ENCODE measurements at places on chromosomes 6 and 20.

GRCh38 chr20:38320221-38320620 is 16.3 kb downstream of the BPI start:
- DNase-seq: peak; percentile 28

GRCh38 chr6:157981132-157981394 is 600 bp upstream of the SYNJ2 start:
- DNase-seq: no peak

DNA sequence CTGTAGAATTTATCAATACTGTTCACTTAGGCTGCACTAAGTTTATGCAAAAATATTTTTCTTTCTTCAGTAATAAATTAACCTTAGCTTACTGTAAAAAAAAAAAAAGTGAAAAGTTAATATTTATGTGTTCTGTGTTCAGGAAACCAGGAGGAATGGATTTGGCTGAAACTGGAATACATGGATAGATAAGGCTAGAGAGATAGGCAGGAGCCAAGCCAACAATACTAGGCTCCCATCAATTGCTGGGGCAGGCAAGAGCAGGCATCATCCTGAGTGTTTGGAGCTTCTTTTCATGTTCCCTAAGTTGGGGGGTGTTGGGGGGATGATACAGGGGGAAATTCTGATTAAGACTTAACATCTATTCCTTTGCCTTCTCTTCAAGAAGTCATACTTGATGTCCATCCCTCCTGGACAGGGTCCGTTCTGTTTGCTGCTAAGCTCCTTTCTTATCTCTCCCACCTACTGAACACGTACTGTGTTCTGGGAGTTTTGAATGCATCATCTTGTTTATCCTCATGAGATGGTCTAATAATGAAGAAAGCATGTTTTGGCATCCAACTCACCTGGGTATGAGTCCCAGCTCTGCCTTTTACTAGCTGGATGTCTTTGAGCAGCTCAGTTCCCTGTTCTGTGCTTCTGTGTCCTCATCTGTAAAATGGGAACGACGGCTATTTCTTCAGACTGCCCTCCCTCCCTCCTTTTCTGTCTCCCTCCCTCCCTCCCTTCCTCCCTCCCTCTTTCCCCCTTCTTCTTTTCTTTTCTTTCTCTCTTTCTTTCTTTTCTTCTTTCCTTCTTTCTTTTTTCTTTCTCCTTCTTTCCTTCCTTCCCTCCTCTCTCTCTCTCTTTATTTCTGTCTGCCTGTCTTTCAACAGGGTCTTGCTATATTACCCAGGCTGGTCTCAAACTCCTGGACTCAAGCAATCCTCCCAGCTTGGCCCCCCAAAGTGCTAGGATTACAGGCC is 6.4 kb upstream of the PROCR start:
- no peak for DNase-seq

DNA sequence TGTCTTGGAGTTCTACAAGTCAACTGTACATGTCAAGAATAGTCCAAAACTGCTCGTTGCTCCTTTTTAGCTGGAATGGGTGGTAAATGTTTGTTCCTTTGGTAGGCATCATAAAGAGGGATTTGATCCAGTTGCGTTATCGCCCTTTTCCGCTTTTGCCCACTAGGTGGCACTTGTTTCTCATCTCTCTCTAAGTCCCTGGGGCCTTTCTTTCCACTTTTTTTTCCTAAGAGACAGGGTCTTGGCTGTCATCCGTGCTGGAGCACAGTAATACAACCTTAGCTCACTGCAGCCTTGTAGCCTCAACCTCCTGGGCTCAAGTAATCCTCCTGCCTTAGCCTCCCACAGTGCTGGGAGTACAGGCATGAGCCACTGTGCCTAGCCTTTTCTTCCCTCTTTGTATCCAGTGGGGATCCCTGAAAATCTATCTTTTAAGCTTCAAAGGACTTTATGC is 20.7 kb downstream of the GTPBP2 start:
- peak; percentile 86 for DNase-seq

- no peak for DNase-seq
These were observed 62.0 kb downstream of the IL22RA2 start for GRCh38 chr6:137111296-137112066.

- no peak for DNase-seq
These were observed 56.8 kb upstream of the MTRF1L start for GRCh38 chr6:153059311-153059710.

- DNase-seq: no peak
These were observed 30.3 kb downstream of the LIN28B start for GRCh38 chr6:104987218-104987617.

DNA sequence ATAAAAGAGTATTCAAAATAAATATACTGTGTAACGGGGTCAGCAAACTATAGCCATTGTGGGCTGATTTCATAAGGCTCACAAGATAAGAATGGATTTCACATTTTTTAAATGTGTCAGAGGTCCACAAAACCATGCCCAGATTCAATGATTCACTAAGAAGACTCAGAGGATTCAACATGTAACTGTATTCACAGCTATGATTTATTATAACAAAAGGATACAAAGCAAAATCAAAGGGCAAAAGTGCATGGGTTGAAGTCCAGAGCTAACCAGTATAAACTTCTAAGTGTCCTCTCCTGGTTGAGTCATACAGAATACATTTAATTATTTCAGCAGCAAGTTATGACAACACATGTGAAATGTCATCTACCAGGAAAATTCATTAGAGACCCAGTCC is 49.2 kb downstream of the TBC1D32 start:
- no peak for DNase-seq

GRCh38 chr20:34316196-34316814 is 13.2 kb upstream of the AHCY start:
- DNase-seq: peak; percentile 37

DNA sequence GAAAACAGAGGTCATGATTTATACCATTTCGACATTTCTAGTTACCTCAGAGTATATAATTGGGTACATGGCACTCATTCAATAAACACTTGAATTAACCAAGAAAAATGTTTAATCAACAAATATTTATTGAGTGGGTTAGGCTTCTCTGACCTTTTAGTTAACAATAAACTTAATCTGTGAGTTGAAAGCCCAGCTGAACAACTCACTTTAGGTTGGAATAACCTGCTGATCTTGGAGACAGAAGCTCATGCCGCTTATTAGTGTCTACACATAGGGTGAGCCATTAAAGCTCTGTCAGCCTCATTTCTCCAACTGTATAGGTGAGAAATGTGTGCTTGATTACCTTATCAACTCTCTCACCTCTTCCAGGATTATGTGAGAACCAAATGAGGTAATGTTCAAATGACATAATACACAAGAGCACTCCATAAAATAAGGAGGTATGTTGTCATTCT is 98.2 kb upstream of the DTNBP1 start:
- DNase-seq: no peak

GRCh38 chr6:138477913-138478539 is 21.3 kb downstream of the NHSL1 start:
- DNase-seq: no peak

GRCh38 chr6:127435626-127436220 is 23.5 kb downstream of the KIAA0408 start:
- DNase-seq: no peak

GRCh38 chr20:25553819-25554296 is 31.5 kb downstream of the NINL start:
- DNase-seq: no peak

- no peak for DNase-seq
These were observed 7.8 kb downstream of the RIPOR3 start for GRCh38 chr20:50683570-50683969.

- DNase-seq: peak; percentile 41
These were observed 43.6 kb downstream of the REPS1 start for GRCh38 chr6:138944412-138944811.

- DNase-seq: no peak
These were observed 2.7 kb downstream of the CTSA start for GRCh38 chr20:45893831-45894230.

- no peak for DNase-seq
These were observed 92.9 kb downstream of the ANKS1A start for GRCh38 chr6:34981951-34982350.

GRCh38 chr6:168540713-168541291 is 99.8 kb downstream of the SMOC2 start:
- no peak for DNase-seq

DNA sequence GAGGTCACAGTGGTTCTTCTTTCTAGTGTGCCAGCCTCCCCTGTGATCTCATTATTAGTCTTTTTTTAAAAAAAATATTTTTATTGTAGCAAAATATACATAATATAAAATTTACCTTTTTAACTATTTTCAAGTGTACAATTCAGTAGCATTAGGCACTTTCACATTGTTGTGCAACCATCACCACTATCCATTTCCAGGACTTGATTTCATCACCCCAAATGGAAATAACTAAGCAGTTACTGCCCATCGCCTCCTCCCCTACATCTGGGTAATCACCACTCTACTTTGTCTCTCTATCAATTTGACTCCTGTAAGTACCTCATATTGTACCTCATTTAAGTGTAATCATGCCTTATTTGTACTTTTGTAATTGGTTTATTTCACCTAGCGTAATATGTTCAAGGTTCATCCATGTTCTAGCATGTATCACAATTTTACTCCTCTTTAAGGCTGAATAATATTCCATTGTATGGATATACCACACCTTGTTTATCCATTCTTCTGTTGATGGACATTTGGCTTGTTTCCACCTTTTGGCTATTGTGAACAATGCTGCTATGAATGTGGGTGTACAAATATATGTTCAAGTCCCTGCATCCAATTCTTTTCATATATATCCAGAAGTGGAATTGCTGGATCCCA is 68.6 kb upstream of the FYN start:
- DNase-seq: peak; percentile 36

DNA sequence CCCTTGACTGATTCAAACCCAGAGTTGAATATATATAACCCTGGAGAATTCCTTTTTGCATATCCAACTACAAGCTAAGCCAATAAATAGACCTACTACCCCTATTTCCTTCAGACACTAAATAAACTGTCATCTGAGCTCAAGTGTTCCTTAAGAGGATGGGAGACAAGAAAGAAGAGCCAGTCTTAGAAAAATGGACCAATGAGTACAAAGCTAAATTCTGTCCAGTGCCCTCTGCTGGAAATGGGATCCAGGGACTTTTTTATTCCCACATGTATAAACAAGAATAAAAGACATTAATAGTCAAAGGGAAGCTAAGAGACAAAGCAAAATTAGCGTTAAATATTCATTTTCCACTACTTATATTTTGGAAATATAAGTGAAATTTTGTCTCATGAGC is 4.8 kb downstream of the PPP1R10 start:
- DNase-seq: no peak

GRCh38 chr20:38673725-38674091 is 50.6 kb upstream of the SLC32A1 start:
- no peak for DNase-seq

DNA sequence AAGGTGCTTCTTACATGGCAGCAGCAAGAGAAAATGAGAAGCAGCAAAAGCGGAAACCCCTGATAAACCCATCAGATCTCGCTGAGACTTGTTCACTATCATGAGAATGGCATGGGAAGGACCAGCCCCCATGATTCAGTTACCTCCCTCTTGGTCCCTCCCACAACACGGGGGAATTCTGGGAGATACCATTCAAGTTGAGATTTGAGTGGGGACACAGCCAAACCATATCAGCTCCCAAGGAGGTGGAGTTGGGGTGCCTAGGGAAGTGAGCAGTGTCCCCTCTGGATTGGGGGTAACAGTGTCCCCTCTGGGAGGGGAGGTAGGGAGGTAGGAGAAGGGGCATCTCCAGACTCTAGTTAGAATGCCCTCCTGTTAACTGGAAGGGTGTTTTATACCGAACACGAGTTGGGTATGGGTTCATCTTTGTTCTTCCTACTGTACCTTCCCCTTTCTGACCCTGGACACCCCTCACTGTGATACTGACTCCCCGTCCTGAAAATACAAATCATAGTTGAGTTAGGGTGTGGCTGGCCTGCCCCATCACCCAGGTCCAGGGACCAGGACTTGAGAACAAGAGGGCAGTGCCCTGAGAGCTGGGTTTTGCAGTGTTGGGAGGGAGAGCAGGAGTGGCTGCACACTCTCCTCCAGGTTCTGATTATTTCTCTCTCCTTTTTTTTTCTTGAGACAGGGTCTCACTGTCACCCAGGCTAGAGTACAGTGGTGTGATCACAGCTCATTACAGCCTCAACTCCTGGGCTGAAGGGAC is 62.0 kb downstream of the EFCAB8 start:
- no peak for DNase-seq

GRCh38 chr6:143506620-143507019 is 4.9 kb downstream of the FUCA2 start:
- no peak for DNase-seq

GRCh38 chr6:47321577-47321976 is 11.9 kb upstream of the TNFRSF21 start:
- DNase-seq: no peak

GRCh38 chr6:73566954-73567591 is 46.2 kb upstream of the EEF1A1 start:
- DNase-seq: peak; percentile 86

GRCh38 chr20:37816726-37817125 is 86.2 kb upstream of the VSTM2L start:
- no peak for DNase-seq

GRCh38 chr6:158083455-158084325 is 84.4 kb downstream of the SERAC1 start:
- DNase-seq: no peak

DNA sequence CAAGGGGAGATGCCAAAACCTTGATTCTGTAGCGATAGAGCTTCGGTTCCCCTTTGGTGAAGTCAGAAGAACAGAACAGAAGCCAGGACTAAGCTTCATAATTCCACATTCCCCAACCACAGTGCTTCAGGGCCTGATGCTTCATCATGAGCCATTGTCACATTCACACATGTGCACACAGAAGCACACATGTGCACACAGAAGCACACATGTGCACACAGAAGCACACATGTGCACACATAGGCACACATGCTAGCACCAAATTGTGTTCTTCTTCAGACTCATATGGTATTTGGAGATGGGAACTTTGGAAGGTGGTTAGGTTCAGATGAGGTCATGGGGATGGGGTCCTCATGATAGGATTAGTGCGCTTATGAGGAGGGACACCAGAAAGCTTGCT is 183.2 kb downstream of the SYNE1 start:
- DNase-seq: no peak
